ENCODE measurements at places on chromosomes 5 and 9.

DNA sequence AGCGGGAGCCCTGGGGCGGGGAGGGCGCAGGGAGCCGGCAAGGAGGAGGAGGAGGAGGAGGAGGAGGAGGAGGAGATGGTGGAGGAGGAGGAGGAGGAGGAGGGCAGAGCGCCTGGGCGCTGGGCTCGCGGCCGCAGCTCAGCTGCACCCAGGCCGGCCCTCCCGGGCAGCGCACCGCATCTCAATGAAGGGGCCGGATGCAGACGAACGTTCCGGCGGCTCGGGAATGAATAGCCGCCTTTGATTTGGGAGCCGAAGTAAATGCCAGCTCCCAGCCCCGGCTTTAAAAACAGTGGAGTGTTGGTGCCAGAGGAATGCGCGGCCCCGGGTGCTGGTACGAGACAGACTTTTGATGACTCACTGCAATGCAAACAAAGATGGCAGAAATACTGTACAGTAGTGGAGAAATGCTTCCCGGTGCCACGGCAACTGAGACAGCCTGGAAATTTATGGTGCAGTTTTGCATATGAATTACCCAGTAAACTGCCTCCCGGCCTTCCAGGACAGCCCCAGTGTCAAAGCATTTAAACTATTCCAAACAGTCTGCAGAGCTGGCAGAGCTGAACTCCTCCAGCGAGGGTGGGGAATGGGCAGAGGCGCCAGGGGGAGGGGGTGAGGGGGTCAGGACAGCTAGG, 43.1 kb downstream of the NACC2 start:
- peak; percentile 70 for ATAC-seq

DNA sequence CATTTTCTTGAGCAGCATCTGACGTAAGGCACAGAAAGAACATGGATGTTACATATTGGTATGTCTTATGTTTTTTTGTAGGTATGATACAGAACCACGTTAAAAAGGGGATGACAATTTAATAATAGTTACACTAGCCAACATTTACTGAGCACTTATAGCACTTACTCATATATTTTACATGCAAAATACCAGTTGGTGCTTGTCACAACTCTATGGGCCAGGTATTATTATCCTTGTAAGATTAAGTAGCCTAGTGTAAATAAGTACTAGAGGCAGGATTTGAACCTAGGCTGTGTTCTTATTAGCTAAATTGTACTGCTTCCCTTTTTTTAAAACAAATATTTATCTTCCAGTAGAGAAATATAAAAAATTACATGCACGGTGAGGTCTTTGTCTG, 83.5 kb downstream of the RANBP17 start:
- ATAC-seq, result no peak

DNA sequence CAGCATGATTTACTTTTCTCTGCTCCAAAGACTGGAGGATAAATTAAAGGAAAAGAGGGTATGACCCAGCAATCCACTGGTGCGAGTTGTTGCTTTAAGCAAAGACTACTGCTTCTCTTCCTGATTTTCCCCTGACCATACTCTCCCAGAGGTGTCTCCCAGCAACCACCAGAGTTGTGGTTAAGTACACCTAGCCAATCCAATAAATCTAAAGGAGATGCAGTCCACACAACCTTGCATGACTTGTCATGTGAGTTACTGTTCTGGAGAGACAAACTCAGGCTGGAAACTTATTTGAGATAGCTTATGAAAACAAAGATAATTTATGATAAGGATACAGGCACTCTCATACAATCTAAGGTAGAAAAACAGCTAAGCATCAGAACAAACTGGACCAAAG, 11.9 kb downstream of the TMC1 start:
- no peak for ATAC-seq

GRCh38 chr5:16090270-16090669, 89.3 kb downstream of the MARCHF11 start:
- ATAC-seq, result no peak

DNA sequence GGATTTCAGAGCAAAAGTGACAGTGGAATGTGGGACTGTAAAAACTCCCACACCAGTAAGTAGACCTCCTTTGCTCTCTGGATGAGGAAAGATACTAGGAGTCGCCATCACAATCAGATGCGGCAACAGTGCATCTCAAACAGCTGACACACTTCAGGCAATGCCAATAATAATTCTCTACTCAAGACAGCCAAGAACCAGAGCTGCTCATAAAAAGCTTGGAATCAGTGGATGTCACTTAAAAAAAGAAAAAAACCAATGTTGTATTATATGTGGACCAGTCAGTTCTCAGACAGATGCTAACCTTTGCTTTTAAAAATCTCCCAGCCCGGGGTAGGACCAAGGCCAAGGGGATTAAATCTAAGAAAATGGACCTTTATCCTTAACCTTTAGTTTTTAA, 185.0 kb downstream of the GNA14 start:
- peak; percentile 41 for ATAC-seq

GRCh38 chr5:170144286-170145023, 38.8 kb downstream of the FOXI1 start:
- no peak for ATAC-seq

DNA sequence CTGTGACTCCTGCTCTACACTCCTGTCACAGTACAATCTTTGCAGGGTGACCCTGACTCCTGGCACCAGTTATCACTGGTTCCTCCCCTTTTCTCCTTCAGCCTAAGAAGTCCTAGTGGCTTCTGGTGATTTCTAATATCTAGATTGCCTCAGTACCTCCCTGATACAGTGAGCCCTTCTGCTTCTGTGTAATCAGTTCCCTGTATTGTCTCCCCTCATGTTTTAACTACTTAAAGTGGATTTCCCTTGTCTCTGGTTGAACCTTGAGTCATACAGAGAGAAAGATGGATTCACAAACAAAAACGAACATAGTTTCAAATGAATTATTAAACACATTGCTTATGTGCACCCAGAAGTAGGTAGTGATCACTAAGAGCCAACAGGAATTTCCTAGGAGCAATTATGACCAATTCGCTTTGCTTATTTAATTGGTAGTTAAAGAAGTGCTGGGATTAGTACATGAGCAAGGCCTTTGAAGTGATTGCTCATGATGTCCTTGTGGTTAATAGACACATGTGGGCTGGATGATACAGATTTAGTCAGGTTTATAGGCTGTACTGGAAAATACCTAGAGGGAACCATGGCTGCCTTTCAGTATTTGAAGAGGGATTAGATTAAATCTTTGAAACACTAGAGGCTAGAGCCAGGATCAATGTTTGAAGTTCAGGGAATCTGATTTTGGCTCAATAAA, 145.8 kb upstream of the MEF2C start:
- no peak for ATAC-seq

GRCh38 chr5:143195491-143195890, 208.0 kb downstream of the NR3C1 start:
- peak; percentile 36 for ATAC-seq

- no peak for ATAC-seq
These were observed 68.1 kb downstream of the GALNT10 start for GRCh38 chr5:154258531-154259217.

DNA sequence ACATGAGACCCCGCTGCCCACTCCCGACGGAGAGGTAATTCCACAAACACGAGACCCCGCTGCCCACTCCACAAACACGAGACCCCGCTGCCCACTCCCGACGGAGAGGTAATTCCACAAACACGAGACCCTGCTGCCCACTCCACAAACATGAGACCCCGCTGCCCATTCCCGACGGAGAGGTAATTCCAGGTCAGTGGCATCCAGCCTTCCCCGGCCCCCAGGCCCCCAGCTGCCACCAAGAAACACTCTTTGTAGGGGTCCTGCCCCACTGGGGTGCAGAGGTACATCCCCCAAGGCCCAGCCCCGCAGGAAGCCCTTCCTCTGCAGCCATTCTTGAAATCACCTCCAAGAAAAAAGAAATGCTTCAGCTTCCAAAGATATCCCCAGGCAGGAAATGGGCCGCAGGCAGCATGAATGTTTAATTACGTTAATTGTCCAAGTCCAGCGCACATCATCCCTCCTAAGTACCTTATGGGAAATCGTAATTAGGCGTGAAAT, 115.9 kb downstream of the ADAMTS2 start:
- no peak for ATAC-seq

- no peak for ATAC-seq
These were observed 1.9 kb downstream of the MYOZ3 start for GRCh38 chr5:150662731-150663516.

DNA sequence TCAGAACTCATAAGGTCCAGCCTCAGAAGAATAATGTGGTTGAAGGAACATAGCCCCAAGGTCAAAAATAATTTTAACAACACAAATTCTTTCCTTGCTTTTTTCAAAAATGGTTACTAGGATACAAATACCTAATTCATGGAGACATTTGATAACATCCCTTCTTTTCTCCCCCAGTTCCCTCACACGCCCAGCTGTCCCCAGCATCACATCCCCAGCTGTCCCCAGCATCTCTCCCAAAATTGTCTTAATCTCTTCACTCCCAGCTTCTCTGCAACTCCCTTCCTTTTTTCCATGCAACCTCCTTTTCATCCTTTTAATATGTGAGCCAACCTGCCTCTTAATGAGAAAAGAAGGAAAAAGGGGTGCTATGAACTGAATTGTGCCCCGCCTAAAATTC, 77.8 kb downstream of the FSTL4 start:
- no peak for ATAC-seq

GRCh38 chr5:134146651-134147518, 29.9 kb downstream of the SKP1 start:
- no peak for ATAC-seq

GRCh38 chr5:14560091-14560595, 21.4 kb upstream of the OTULINL start:
- no peak for ATAC-seq

GRCh38 chr9:77486463-77486862, 161.7 kb downstream of the GNA14 start:
- ATAC-seq, result no peak

DNA sequence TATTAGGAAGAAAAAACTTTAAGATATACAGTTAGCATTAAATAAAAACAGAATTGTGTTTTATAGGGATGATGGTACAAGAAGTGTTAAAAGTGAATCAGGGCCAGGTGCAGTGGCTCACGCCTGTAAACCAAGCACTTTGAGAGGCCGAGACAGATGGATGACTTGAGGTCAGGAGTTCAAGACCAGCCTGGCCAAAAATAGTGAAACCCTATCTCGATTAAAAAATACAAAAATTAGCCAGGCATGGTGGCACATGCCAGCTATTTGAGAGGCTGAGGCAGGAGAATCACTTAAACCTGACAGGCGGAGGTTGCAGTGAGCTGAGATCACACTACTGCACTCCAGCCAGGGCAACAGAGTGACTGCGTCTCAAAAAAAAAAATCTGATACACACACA, 282.9 kb upstream of the ATP10B start:
- no peak for ATAC-seq

GRCh38 chr5:142531977-142532780, 153.7 kb downstream of the FGF1 start:
- no peak for ATAC-seq

GRCh38 chr5:168048486-168048885, 243.0 kb upstream of the WWC1 start:
- ATAC-seq, result no peak

Measured in gastroesophageal sphincter (tissue), 4 donors.